ENCODE measurements at places on chromosomes 1 and 21.

GRCh38 chr1:192522673-192523072 is 52.9 kb upstream of the RGS1 start:
- DNase-seq = no peak

- no peak for DNase-seq
Measured at GRCh38 chr1:160777486-160778089, 18.4 kb upstream of the LY9 start.

DNA sequence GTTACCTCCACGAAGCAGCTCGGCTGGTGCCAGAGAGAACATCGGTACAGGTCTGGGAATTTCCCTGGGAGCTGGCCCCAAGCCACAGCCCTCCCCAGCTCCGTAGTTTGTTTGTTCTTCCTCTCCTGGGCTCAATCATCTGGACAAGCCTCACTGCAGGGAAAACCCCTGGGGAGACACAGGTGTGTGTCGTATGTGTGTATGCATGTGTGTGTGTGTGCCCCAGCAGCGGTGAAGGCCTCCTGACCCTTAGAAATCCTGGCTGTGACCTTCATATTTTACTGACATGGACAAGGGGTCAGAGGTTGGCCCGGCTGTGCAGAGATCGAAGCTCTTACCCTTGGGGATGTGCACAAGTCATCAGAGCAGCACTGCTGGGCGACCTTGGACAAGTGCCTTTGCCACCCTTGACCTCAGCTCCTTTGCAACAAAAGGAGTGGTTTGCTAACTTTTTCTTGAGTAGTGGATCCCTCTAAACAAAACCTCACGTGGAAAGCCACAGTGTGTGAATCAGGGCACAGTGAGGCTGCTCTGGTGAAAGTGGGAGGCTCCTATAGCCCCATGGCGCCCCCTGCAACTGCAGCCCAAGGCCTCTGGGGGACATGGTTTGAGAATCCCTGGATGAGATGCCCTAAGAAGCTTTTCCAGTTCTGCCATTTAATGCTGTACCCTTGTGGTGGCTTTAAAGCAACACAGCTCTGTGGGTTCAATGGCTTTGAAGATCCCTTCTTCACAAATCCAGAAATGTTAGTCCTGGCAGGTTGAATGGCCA is 12.3 kb upstream of the IL22RA1 start:
- no peak for DNase-seq

GRCh38 chr1:43358121-43358745 is 548 bp upstream of the CDC20 start:
- no peak for DNase-seq

GRCh38 chr1:119968068-119968492 is 71.8 kb upstream of the ADAM30 start:
- peak; percentile 42 for DNase-seq

GRCh38 chr1:88935522-88936222 is 44.3 kb upstream of the GTF2B start:
- DNase-seq = no peak

- no peak for DNase-seq
Measured at GRCh38 chr1:60596791-60597750, 485.3 kb upstream of the NFIA start.

DNA sequence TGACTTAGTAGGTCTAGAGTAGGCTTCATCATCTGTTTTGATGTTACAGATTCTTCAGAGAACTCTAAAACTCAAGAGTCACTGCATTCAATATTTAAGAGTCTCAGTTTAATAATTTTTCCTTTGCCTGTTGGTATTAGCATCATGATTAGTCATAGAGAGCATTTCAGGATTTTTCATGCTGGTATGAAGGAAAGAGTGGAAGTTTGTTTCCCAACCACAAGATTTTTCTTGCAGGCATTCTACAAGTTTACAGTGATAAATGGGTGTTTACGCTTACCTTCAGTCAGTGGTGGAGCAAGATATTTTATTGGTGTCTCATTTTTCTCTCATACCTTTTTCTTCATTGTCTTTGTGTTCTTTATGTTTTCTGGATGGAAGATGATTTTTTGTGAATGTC is 58.4 kb upstream of the MYOCOS start:
- no peak for DNase-seq

DNA sequence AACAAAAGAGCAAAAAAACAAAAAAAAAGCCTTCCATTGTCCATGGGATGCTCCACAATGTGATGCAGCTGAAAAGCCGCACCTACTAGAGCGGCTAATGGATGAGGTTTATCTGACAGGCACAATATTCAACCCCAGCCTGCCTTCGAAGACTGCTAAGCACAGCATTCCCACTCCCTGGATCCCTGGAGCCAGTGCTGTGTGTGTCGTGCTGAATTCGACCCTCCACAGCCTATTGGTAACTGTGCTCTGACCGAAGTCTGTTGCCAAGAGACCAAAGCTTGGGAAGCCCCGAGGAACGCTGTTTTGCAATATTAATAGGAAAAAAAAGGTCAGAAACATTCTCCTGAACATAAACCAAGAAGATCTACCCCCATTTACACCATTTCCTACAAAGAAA is 57.2 kb upstream of the PUM1 start:
- no peak for DNase-seq

Data from stimulated activated CD8-positive, alpha-beta memory T cell treated with anti-CD3 and anti-CD28 coated beads, Interleukin-7, amount 100 ng/mL, for 1 hour (primary cell).